Hematopoietic multipotent progenitor cell treated with erythropoietin and hydrocortisone succinate and interleukin-3 and kit ligand, for 4 days (in vitro differentiated cells): ENCODE measurements at places on chromosomes 11 and 22.

- DNase-seq: no peak
Observed at GRCh38 chr11:12846786-12847615, 162.1 kb upstream of the RASSF10 start.

DNA sequence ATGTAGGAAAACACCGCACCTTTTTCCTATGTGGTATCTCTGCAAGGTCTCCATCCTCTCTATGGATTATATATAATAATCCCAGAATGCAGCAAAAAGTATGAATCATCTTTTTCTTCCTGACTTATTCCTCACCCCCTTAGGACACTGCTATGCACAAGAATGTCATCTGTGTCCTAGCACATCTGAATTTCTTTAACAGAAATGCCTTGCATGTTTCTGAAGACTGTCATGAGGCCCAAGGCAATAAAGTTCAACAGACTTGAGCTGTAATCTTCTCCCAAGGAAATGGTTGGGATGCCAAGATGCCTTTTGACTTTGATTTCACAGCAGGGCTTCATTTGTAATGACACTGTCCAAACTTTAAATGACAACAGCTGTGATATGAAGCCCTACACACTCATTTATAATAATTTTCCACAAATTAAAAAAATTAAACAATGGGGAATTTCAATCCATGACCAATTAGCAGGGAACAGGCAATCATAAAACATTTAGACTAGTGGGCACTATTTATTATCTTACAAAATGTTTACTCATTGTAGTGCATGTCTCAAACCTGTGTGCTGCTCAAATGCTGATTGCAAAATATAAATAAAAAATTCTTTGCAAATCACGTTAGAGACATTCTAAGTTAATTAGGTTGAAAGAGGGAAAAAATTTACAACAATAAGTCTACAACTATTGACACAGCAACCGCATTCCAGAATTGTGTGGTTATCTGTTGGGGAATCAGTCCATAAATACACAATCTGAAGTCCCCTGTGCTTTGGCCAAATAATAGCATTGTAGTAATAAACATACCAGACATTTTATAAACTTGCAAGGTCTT lies 242.3 kb downstream of the SWAP70 start:
- DNase-seq: no peak

- no peak for DNase-seq
Observed at GRCh38 chr11:8091721-8092120, 10.7 kb downstream of the TUB start.

- no peak for DNase-seq
Observed at GRCh38 chr11:12529041-12529440, 145.2 kb upstream of the TEAD1 start.

DNA sequence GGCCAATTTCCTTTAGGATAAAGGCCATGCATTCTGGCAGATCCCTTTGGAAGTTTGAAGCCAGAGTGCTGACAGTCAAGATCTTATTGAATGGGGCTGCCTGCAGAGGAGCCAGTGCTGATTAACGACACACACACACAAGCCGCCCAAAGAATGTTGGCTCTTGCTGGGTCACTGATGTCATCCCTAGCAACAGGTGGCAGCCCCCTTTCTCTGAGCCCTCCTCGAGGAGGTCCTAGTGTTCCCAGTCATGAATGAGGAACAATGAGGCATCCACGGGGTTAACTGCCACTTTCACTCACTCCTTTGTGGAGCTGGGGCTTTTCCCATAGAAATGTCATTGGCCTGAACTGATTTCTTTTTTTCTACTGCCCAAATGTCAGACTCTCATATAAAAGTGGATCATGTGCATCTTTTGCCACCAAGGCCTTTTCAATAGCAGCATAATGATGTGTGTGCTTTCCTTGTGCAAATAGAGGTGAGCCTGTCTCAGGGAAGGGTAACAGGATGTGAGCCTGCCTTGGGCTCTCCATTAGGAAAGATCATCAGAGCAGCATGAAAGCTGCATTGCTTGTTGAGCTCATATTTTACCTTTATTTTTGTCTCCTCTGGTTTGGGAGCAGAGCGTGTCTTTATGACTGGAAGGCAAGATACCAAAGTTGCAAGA lies 301.8 kb upstream of the MTNR1B start:
- DNase-seq: no peak

DNA sequence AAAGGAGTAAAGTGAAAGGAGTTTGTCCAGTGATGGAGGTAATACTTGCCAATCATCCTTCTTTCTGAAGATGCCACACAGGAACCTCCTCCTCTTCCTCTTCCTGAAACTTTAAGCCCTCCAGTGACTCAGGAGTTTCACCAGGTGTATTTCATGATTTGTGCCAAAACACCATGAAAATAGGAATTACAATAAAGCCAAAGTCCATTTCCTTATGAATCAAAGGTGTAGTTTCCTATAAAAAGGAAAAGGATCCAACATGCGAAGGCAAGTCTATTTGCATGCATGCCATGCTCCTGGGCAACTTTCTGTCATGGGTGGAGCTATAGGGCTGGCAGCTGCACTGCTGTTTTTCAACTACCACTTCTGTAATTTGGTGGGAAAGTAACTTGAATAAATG lies 9.8 kb upstream of the POU2AF1 start:
- no peak for DNase-seq

DNA sequence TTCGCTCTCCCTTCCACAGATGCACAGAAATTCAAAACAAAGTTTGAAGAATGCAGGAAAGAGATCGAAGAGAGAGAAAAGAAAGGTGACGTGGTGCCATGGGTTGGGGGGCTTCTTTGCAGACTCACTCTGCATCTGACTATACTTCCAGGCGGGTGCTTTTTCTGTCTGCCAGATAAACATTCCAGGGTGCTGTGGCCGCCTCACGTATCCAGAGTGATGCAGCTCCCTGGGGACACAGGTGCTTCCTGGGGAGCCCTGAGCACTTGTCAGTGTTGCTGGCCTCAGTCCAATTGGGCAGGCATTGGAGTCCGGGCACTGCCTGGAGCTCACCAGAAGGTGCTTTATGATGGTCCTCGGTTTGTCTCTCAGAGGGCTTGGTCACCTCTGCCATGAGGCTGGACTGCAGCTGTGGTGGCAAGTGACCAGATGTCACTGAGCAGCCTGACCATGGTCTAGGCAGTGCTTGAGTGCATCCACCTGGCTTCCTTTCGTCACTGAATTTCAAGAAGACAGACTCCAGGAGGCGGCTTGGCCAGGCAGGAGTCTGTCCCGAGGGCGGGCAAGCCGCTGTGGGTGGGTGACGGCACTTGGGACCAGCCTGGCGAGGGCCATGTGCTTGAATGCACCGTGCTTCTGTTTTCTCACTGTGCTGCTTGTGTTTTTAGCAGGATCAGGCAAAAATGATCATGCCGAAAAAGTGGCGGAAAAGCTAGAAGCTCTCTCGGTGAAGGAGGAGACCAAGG lies 5.1 kb upstream of the ZDHHC8 start:
- no peak for DNase-seq

GRCh38 chr11:68276861-68277260 lies 5.1 kb upstream of the C11orf24 start:
- DNase-seq: no peak

DNA sequence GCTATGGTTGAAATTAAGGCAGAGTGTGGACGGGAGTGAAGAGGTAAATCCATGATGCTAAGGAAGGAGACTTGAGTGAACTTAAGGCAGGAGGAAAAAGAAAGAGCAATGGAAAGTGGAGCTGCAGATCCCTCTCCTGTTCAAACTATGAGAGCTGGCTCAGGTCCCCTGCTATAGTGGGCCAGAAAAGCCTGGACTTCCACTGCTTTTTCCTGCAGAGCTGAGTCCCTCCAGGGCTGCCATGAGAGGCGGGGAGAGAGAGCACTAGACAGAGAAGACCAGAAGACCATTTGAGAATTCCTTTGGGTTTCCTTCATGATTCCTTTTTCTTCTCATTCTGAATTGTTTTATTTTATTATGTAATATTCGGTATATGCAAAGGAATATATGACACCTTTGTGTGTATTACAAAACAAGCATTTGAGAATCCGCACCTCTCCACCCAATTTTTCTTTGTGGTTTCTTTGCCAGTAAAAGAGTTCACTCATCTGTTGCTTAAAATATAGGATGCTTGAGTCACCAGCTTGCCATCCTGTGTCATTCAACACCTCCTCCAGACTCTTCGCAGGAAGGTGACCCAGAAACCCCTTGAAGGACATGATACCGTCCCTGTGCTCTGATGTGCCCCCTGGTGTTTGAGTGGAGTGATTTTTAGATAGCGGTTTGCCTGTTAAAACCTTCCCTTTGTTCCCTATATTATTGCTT lies 24.4 kb downstream of the SREBF2 start:
- DNase-seq: peak; percentile 85

GRCh38 chr22:47187176-47187957 lies 424.9 kb downstream of the TBC1D22A start:
- DNase-seq: no peak

DNA sequence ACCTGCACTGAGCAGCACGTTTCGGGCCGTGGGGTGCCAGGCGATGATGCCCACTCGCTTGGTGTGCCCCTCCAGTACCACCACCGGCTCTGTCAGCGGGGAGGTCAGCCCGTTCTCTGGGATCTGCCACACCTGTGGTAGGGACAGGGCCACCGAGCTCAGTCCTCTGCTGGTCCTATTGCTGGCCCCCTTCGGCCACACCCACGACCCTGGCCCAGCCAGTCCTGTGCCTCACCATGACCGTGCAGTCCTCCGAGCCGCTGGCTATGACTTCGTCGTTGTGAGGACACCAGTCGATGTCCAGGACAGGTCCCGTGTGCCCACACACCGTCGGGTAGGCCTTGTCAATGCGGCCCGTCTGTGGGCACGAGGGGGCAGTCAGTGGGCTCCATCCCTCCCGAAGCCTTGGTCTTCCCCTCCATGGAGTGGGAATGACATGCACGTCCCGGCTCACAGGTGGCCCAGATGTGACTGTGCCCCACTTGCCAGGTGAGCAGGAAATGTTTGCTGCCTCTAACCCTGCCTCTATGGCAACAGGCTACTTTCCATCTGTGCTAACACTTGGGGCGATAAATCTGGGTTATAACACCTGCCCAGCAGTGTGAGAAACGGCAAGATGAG lies 1.4 kb downstream of the CORO1B start:
- no peak for DNase-seq

GRCh38 chr11:65892661-65893317 lies 2.3 kb downstream of the CCDC85B start:
- DNase-seq: no peak

- DNase-seq: no peak
Observed at GRCh38 chr11:118380571-118380970, 20.8 kb upstream of the ATP5MG start.

GRCh38 chr11:221539-221938 lies 14.0 kb downstream of the RIC8A start:
- DNase-seq: no peak

GRCh38 chr11:18347471-18348125 lies 25.2 kb downstream of the GTF2H1 start:
- DNase-seq: no peak

DNA sequence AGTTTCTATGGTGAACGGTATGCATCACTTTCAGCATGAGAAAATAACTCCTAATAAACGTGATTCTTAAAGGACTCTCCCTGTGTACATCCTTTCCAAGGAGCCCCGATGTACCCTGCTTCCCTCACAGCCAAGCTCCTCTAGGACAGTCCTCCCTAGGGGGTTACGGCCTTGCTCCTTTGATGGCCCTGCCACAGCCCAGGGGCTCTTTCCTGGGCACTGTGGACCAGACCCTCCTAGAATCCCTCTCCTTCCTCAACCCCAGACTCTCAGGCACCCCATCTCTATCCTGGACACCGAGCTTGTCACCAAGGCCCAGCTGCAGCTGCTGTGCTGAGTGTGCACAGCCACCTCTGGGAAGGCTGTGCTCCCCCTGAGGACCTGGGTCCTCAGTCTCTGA lies 3.9 kb upstream of the SAMM50 start:
- no peak for DNase-seq

DNA sequence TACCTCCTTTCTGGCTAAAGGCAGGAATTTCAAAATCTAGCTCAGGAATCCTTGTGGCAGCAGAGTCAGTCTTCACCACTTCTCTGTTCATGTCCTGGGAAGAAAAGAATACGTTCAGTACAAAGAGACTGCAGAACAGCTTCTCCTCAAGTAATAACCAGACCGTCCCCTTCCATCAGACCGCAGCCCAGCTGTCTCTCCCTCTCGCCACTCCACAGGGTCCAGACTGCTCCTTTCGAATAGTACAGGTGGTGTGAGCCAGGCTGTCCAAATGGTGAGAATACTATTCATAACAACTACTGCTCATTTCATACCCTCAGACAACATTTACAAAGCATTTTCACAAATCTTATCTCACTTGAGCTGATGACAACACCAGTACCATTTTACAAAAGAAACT lies 857 bp downstream of the ZPR1 start:
- no peak for DNase-seq
